ENCODE measurements at places on chromosomes 6 and 20.

- H3K36me3 ChIP-seq: peaks cover 10% of the 10 kb centered on the region
- no peaks in the 10 kb centered on the region for H3K27me3 ChIP-seq
- H3K4me3 ChIP-seq: peak overlapping the region; percentile 59
- DNase-seq: no peak
- peaks cover 13% of the 10 kb centered on the region for H3K4me1 ChIP-seq
- H3K27ac ChIP-seq: no peak overlapping the region
Measured at GRCh38 chr6:57089265-57089664, 723 bp upstream of the ZNF451 start.

GRCh38 chr6:44561832-44562665 lies 174.5 kb downstream of the CDC5L start:
- no peak overlapping the region for H3K27ac ChIP-seq
- H3K36me3 ChIP-seq: no peaks in the 10 kb centered on the region
- H3K4me1 ChIP-seq: peaks cover 12% of the 10 kb centered on the region
- peaks cover 31% of the 10 kb centered on the region for H3K27me3 ChIP-seq

DNA sequence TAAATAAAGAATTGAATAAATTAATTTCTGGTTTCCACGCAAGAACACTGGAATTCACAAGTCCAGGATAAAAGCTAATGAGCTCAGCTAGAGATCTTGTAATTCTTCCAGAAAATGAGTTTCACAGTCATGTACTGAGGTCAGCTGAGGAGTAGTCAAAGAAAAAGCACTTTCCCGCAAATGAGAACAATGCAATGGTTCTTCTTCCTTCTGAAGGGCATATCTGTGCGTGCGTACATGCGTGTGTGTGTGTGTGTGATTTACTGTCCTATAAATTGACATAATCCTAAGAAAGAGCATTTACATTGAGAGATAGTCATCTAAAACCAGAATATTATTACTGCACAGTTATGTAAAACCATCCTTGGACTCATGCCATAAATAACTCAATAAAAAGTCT lies 968.9 kb upstream of the EYS start:
- no peak for DNase-seq
- H3K27ac ChIP-seq: no peak overlapping the region
- no peaks in the 10 kb centered on the region for H3K4me1 ChIP-seq

DNA sequence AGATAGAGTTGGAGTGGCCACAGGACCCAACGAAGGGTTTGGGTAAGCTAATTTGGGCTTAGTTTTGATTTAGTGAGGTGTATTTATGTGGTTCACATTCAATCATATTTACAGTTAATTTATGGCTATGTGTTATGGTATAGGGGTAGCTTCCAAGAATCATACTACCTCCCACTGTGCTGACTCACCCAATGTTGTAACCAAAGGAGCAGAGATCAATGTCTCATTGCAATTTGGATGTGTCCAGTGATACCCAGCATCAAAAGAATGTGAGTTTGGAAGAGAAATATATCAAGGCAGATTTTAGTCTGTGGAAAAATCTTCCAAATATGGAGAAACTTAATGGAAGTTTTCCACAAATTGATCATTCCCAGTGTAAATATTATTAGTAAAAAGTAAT lies 25.3 kb upstream of the SMIM8 start:
- no peaks in the 10 kb centered on the region for H3K36me3 ChIP-seq
- H3K27ac ChIP-seq: no peak overlapping the region
- H3K27me3 ChIP-seq: peaks cover 5% of the 10 kb centered on the region

- H3K27me3 ChIP-seq: no peaks in the 10 kb centered on the region
- H3K27ac ChIP-seq: no peak overlapping the region
- no peak overlapping the region for H3K4me3 ChIP-seq
- H3K4me1 ChIP-seq: no peaks in the 10 kb centered on the region
- H3K36me3 ChIP-seq: no peaks in the 10 kb centered on the region
- no peak for DNase-seq
Measured at GRCh38 chr6:14673201-14673600, 555.6 kb downstream of the CD83 start.

- no peak for DNase-seq
- H3K4me1 ChIP-seq: no peaks in the 10 kb centered on the region
- no peaks in the 10 kb centered on the region for H3K27me3 ChIP-seq
- no peak overlapping the region for H3K4me3 ChIP-seq
- H3K36me3 ChIP-seq: no peaks in the 10 kb centered on the region
- no peak overlapping the region for H3K27ac ChIP-seq
Measured at GRCh38 chr6:155584006-155584405, 128.4 kb upstream of the NOX3 start.

DNA sequence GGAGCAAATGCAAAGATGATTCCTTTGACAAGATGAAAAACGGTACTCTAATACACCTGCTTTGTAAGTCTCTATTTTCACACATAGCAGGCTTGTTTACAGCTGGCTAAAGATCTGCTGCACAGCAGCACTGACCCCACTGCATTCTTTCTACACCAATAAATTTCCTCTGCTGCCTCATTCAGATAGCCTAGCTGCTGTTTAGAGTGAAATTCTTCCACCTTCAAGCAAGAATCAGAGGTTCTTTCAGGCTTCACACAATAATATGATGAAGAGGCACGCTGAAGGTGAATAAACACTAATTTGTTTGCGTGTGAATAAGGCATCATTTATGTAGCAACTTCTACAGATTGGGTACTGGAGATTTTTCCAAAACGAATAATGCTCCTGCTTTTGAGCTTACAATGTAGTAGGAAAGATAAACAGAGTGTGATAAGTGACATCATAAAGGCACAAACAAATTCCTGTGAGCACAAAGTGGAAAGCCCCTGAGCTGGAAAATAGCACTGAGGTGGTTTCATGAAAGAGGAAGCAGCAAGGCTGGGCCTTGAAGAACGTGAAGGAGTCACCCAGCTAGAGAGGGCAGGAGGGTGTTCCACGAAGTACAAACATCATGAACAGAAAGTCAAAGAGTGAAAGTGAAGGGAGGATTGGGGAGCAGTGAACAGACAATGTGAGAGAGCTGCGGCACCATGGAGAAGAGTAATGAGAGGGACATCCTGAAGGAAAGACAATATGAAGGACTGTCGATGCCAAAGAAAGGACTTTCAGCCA lies 543.4 kb downstream of the CD83 start:
- H3K4me3 ChIP-seq: no peak overlapping the region
- DNase-seq: no peak
- peaks cover 50% of the 10 kb centered on the region for H3K4me1 ChIP-seq
- no peaks in the 10 kb centered on the region for H3K27me3 ChIP-seq

DNA sequence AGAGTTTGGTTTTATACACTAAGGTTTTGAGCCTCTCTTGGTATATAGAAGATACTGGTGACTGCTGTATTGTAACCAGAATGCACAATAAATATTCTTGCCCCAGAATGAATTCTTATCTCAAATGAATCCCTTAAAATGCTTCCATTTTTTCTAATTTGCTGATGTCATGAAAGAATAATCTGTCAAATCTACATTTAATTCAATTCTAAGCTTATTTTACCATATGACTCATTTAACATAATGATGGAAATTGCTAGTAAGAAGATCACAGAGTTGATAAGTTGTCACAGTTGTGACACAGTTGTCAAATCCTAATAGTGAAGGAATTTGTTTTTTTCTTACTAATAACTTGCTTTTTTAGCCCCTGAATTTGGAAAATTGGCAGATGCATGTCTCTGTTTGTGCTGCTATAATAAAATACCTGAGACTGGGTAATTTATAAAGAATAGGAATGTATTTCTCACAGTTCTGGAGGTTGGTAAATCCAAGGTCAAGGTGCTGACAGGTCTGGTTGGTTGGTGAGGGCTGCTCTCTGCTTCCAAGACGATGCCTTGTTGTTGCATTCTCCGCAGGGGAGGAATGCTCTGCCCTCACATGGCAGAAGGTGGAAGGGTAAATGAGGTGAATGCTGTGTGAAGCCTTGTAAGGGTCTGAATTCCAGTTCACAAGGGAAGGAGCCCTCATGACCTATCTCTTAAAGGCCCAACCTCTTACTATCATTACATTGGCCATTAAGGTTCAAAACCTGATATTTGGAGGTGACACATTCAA lies 4.7 kb downstream of the ECT2L start:
- no peaks in the 10 kb centered on the region for H3K4me1 ChIP-seq
- H3K27ac ChIP-seq: no peak overlapping the region
- peaks cover 8% of the 10 kb centered on the region for H3K27me3 ChIP-seq
- H3K36me3 ChIP-seq: no peaks in the 10 kb centered on the region

GRCh38 chr6:148760258-148760534 lies 13.4 kb downstream of the UST start:
- peaks cover 41% of the 10 kb centered on the region for H3K4me1 ChIP-seq
- H3K36me3 ChIP-seq: no peaks in the 10 kb centered on the region
- H3K27me3 ChIP-seq: no peaks in the 10 kb centered on the region
- peak overlapping the region; percentile 95 for H3K27ac ChIP-seq
- no peak for DNase-seq

DNA sequence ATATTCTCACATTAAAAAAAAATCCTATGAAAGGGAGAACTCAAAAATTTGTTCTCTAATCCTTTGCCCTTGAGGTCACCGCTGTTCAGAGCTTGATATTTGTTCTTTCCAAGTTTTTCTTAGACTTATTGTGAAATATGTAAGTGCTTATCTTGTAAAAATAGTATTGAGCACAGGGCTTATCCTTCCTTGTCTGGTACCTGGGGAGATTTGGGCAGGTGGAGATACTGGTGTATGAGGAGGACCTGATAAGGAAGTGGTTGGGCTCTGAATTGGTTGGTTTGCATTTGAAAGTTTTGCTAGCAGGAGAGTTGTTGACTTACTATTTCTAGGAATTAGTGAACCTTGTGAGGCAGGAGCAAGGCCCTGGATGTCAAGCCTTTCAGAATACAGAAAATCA lies 28.9 kb upstream of the ANKEF1 start:
- no peak for DNase-seq
- H3K27me3 ChIP-seq: no peaks in the 10 kb centered on the region
- no peak overlapping the region for H3K27ac ChIP-seq
- no peak overlapping the region for H3K4me3 ChIP-seq

DNA sequence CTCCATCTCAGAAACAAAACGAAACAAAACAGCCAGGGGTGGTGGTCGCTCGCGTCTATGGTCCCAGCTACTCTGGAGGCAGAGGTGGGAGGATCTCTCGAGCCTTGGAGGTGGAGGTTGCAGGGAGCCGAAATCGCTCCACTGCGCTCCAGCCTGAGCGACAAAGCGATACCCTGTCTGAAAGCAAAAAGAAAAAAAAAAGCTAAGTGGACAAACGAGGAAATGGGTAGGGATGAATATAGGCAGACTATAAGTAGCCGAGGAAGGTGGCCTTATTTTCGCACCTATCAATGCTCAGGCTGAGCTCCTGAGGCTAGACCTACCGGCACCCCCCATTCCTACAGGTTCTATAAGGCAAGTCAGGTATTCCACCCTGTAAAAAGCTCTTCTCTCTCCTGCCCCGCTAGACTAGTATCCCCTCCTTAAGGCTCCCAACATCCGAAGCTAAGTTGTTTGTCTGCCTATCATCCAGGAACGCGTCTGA lies 650 bp upstream of the CASP8AP2 start:
- peak overlapping the region; percentile 86 for H3K27ac ChIP-seq
- peaks cover 26% of the 10 kb centered on the region for H3K4me1 ChIP-seq
- peak overlapping the region; percentile 100 for H3K4me3 ChIP-seq
- DNase-seq: no peak
- no peaks in the 10 kb centered on the region for H3K27me3 ChIP-seq

- peaks cover 44% of the 10 kb centered on the region for H3K4me1 ChIP-seq
- H3K27me3 ChIP-seq: no peaks in the 10 kb centered on the region
- H3K4me3 ChIP-seq: peak overlapping the region; percentile 98
- DNase-seq: peak; percentile 10
Measured at GRCh38 chr6:28922821-28923317, 916 bp downstream of the TRIM27 start.

- no peak overlapping the region for H3K27ac ChIP-seq
- DNase-seq: no peak
- no peak overlapping the region for H3K4me3 ChIP-seq
- no peaks in the 10 kb centered on the region for H3K4me1 ChIP-seq
- no peaks in the 10 kb centered on the region for H3K27me3 ChIP-seq
Measured at GRCh38 chr6:134502614-134503549, 185.0 kb upstream of the SGK1 start.

GRCh38 chr6:54802775-54803634 lies 43.6 kb upstream of the FAM83B start:
- no peaks in the 10 kb centered on the region for H3K36me3 ChIP-seq
- H3K27ac ChIP-seq: no peak overlapping the region
- DNase-seq: no peak

DNA sequence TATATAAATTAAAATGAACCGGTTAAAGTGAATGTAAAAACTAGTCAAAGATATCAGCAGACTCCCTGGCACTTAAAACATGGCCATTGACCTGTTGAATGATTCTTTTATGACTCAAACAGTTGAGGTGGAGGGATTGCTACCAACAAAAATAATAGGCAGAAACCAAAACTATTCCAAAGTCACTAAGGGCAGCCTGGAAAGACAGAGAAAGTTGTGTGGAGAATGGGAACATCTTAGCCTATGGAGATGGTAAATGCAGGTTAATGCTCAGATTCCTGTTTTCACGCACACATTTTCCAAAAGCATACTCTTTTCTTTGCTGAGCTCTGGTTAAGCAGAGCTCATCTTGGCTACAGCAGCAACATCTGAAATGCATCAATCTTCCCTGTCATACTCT lies 553.5 kb downstream of the HACE1 start:
- H3K27ac ChIP-seq: no peak overlapping the region
- no peaks in the 10 kb centered on the region for H3K4me1 ChIP-seq
- no peak for DNase-seq

GRCh38 chr6:85678026-85678601 lies 35.4 kb upstream of the SYNCRIP start:
- peaks cover 26% of the 10 kb centered on the region for H3K36me3 ChIP-seq
- H3K4me1 ChIP-seq: peaks cover 20% of the 10 kb centered on the region
- no peaks in the 10 kb centered on the region for H3K27me3 ChIP-seq
- peak overlapping the region; percentile 72 for H3K4me3 ChIP-seq
- no peak for DNase-seq

GRCh38 chr6:142339113-142339512 lies 37.3 kb downstream of the ADGRG6 start:
- H3K4me3 ChIP-seq: no peak overlapping the region
- no peak overlapping the region for H3K27ac ChIP-seq
- peaks cover 7% of the 10 kb centered on the region for H3K27me3 ChIP-seq
- H3K36me3 ChIP-seq: no peaks in the 10 kb centered on the region
- H3K4me1 ChIP-seq: no peaks in the 10 kb centered on the region

GRCh38 chr20:40565001-40565681 lies 123.9 kb downstream of the MAFB start:
- H3K36me3 ChIP-seq: no peaks in the 10 kb centered on the region
- no peak overlapping the region for H3K27ac ChIP-seq
- H3K4me1 ChIP-seq: no peaks in the 10 kb centered on the region
- no peak overlapping the region for H3K4me3 ChIP-seq
- no peaks in the 10 kb centered on the region for H3K27me3 ChIP-seq
- DNase-seq: peak; percentile 16

DNA sequence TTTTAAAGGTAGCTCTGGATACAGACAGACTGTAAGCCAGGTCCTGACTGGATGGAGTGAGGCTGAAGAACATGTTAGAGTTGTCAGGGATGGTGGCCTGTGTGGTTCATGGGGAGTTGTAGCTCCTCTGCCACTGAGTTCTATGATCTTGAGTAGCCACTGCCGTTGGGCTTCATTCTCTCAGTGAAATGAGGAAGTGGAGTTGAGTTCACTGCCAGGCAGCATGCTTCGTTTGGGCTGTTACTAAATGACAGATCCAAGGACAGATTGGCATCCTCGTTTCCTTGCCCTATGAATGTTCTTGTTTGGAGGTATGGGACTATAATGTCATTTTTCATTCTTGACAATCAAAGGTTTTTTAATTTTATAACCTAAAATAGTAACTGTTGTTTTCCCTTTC lies 37.2 kb downstream of the SCAND1 start:
- H3K27ac ChIP-seq: no peak overlapping the region
- no peak for DNase-seq
- H3K4me3 ChIP-seq: no peak overlapping the region

All from CD4-positive, alpha-beta T cell (primary cell).